ENCODE measurements at places on chromosomes 1 and 21. TPM values are rescaled to one million over a fixed set of nuclear protein-coding genes. Genes with fewer than 3 reads are reported as not detected.

- no peak for DNase-seq
These were observed 108.8 kb downstream of the UBR4 start for GRCh38 chr1:19101244-19101643.

- no peak for DNase-seq
These were observed 141.2 kb downstream of the FGGY start for GRCh38 chr1:59438058-59438560.

Gene LCE3D
- not detected for total RNA-seq

Gene KMO
- 1.6 TPM for total RNA-seq
